ENCODE measurements at places on chromosomes 2 and 18. TPM values are rescaled to one million over a fixed set of nuclear protein-coding genes. Genes with fewer than 3 reads are reported as not detected.

DNA sequence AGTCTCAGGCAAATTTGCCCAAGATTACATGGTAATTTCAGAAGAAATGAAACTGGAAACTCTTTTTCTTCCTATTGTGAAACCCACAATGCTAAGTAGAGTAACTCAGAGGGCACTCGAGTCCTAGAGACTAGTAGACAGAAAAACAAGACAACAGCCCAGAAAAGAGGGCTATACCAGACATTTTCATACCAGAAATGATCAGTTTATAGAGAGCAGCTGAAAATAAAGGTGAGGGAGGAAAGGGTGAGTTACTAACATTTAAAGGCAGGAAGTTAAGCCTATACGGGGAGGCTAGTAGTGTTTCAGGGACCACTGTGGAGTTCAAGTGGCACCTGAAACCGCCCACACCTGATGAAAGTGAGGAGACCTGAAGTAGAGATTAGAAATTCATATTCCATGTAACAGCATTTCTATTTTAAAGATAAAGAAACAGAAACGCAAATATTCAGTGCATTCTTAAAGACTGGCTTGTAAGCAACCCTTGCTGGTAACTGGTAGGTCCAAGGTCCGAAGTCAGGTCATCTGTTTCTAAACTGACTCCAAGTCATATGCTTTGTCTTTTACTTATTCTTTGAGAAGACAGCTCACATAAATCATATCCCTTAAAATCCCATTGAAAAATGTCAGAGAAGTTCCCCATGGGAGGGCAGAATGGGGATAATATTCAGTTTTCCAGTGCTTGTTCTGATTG is 145.1 kb upstream of the ITGB6 start:
- no peak for DNase-seq

- DNase-seq: no peak
Observed at GRCh38 chr18:77101410-77102258, 30.9 kb downstream of the MBP start.

GRCh38 chr2:205758051-205758450 is 75.8 kb downstream of the NRP2 start:
- no peak for DNase-seq

- DNase-seq: no peak
Observed at GRCh38 chr2:181683518-181684453, 3.5 kb upstream of the NEUROD1 start.

- no peak for DNase-seq
Observed at GRCh38 chr18:77223653-77224052, 26.0 kb upstream of the GALR1 start.

- peak; percentile 64 for DNase-seq
Observed at GRCh38 chr2:64383016-64383591, 70.9 kb upstream of the LGALSL start.

GRCh38 chr2:18455236-18455862 is 105.1 kb downstream of the RDH14 start:
- no peak for DNase-seq

Gene CBLN2
- total RNA-seq: not detected

Gene ADRA2B
- 0.49 TPM for total RNA-seq
